Endothelial cell of umbilical vein (primary cell): ENCODE measurements at places on chromosomes 5 and 9. TPM values are rescaled to one million over a fixed set of nuclear protein-coding genes. Genes with fewer than 3 reads are reported as not detected.
A peak's percentile ranks its signal among the peaks of the same experiment; 100 is the strongest.

DNA sequence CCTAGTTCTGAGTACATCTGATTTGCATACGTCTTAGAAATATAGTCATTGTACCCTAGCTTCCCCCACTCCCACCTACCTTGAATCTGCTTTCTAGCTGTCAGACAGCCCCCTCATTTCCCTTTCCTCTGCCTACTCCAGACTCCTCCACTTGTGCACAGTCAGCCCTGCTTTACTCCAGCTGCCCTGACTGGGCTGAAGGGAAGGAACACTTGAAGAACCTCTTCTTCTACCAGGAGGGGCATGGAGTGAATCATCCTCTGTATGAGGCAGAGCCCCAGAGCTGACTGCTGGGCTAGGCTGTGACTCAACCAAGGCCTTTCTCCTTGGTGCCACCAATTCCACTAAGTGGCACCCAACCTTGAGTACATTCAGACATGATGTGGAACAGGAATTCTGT, 18.1 kb upstream of the ZFR start:
- DNase-seq: no peak

- DNase-seq: no peak
Observed at GRCh38 chr9:97735070-97735600, 38.0 kb upstream of the XPA start.

GRCh38 chr5:78905084-78905938, 79.8 kb downstream of the ARSB start:
- DNase-seq: no peak

GRCh38 chr9:121286973-121287741, 19.2 kb downstream of the GSN start:
- peak; percentile 98 for DNase-seq

- DNase-seq: no peak
Observed at GRCh38 chr9:124778575-124779367, 1.8 kb downstream of the OLFML2A start.

The GFI1B gene
- total RNA-seq: not detected in 2 replicates

The ANXA1 gene
- total RNA-seq: 525 and 578 TPM in 2 replicates
